ENCODE measurements at places on chromosomes 12 and 14.

- DNase-seq: no peak
Observed at GRCh38 chr12:121911824-121912585, 6.4 kb upstream of the CFAP251 start.

GRCh38 chr12:117884161-117884560 lies 84.6 kb downstream of the KSR2 start:
- no peak for DNase-seq

- DNase-seq: no peak
Observed at GRCh38 chr12:5688226-5688625, 256.3 kb downstream of the NTF3 start.

DNA sequence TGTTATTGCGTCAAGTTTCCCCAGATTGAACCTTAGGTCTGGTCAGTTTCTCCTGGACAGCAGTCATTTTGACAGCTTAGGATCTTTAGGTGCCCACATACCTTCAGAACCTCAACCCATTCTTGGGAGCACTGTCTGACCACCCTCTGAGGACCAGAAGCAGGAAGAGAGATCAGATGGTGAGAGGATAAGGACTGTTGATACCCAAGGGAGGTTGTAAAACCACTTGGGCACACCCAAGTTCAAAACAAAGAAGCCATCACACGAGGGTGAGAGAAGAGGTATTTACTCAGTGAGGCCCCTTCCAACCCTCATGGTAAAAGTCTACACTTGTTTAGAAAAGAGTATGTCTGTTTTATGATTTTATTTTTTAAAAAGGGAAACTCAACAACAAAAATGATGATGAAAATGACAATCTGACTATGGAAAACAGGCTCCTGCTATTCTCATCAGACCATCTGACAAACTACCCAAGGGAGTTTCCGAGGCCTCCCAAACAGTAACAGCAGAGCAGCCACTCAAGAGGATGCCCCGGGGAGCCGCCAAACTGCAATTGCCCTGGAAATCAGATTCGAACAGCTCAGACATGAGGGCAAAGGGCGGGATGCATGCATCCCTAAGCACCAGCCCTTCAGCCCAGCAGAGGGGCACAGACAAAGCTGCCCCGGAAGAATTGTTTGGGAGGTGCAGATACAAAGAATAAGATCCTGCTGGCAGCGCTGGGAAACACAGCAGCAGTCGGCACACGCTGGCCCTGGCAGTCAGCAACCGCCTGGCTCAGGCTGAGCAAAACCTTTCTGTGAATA lies 162.6 kb upstream of the PLEKHG7 start:
- no peak for DNase-seq

DNA sequence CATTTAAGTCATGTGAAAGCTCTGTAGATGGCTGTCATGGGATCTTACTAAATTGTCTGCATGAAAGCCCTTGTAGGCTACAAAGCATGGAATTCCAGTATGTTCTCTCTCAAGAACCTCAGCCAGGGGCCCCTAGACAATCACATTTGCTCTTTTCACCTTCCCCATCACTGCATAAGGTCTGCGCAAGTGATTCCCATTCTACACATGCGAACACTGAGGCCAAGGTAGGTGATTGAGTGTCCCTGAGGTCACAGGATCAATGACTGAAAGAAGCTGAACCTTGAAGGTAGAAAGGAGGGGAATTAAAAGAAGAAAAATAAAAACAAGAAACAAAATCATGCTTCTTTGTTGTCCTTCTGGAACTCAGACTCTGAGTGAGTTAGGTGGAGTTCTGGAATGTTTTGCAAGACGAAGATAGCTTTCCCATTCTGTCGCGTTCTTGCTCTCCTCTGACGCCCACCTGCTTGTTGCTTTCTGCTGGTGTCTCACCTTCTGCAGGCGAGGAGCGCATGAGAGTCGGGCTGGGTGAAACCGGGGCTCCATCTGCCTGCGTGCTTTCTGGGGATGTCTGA lies 79.9 kb downstream of the SPRING1 start:
- no peak for DNase-seq

GRCh38 chr14:96037891-96038557 lies 1.1 kb upstream of the C14orf132 start:
- no peak for DNase-seq

DNA sequence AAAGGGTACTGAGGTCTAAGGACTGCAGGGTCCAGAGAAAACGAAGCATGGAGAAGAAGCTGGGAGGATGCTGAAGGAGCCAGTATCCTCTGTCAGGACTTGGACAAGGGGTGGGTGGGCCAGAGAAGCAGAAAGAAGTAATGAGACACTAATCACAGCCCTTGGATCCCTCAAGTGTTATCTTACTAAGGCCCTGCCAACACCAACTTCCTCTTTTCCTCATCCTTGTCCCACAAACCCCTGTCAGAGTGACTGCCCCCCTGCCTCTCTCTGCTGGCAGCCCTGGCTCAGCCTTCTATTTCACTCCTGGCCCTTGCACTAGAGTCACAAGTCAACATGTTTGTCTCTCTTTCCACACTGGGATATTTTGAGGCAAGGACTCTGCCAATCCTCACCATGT lies 3.8 kb upstream of the ASIC1 start:
- no peak for DNase-seq

DNA sequence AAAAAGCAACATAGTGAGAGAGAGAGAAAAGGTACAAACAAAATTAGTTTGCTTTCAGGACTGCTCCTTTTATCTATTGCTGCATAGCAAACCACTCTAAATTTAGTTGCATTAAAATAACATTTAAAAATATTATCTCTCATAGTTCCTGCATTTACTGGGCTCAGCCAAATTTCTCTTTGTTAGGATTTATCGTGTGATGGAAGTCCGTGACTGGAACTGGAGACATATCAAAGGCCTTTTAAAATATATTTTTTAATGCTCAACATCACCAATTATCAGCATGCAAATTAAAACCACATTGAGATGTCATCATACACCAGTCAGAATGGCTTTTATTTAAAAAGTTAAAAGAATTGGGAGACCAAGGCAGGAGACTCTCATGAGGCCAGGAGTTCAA lies 107.6 kb upstream of the SYT1 start:
- DNase-seq: no peak

DNA sequence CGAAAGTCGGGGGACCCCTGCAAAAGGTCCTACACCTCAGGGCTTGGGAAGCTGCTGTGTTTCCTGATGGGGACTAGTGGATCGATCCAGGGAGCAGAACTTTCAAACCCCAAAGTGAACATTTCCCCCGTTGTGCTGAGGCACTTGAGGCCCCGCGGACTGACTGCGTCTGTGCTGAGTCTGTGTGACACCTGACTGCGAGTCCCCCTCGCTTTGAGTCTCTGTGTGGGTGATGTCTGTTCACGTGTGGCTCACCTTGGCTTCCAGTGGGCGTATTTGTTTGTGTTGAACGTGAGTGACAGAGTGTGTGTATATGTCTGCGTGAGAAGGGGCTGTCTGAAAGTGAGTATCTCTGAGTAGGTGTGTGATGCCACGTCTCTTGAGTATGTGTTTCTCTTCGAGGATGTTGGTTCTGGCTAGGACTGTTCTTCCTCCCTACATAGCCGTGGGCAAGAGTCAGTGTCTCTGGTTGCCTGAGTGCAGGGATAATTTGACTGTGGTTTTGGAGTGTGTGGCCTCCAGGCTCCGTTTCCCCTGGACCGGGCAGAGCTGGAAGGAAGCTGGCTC lies 1.3 kb downstream of the TEAD4 start:
- DNase-seq: peak; percentile 22

DNA sequence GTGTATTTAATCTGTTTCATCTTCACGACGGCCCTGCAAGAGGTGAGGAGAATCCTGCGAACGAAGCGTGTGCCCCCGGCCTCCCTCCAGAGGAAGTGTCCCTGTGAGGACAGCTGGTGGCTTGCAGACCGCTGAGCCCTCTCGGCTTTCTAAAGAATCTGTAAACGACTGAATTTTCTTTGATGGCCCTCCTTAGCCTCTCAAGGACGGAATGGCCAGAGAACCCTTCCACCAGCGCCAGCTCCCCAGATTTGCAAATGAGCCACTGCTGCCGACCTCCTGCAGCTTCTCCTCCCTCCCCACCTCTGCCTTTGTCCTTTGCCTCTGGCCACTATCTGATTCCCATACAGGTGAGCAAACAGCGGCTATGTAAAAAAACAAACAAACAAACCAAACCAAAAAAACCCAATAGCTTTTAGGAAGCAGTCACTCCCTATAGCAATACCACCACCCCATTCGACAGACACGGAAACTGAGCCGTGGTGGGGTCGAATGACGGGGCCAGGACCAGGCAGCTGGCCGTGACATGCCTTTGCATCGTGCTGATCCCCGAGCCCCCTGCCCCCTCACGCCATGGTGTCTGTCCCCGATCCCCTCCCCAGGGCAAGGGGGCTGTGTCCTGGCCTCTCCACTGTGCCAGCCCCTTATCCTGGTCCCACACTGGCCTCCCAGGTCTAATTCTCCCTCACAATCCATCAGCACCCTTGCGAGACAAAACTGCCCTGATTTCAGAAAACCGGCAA lies 23.6 kb downstream of the RFLNA start:
- no peak for DNase-seq

DNA sequence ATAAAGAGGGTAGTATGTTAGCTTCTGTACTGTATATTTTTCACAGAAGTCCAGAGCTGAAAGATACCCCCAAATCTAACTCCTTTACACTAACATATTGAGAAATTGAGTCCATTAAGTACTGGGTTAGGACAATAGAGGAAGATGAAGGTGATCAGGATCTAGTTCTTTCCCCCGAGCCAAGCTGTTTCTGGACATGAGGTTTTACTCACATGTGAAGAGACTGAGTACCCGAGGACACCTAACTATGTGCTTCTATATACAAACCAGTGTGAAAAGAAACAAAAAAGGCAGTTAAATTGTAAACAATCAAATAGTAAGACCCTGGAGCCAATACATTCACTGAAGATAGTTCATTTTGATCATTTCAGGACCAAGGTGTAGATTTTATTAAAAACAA lies 3.8 kb upstream of the TRHDE start:
- DNase-seq: no peak

- DNase-seq: no peak
Observed at GRCh38 chr12:111942557-111942956, 70.4 kb downstream of the TMEM116 start.

- DNase-seq: peak; percentile 30
Observed at GRCh38 chr14:35687335-35687939, 121.7 kb downstream of the RALGAPA1 start.

- no peak for DNase-seq
Observed at GRCh38 chr14:101037021-101037817, 133.7 kb upstream of the RTL1 start.

DNA sequence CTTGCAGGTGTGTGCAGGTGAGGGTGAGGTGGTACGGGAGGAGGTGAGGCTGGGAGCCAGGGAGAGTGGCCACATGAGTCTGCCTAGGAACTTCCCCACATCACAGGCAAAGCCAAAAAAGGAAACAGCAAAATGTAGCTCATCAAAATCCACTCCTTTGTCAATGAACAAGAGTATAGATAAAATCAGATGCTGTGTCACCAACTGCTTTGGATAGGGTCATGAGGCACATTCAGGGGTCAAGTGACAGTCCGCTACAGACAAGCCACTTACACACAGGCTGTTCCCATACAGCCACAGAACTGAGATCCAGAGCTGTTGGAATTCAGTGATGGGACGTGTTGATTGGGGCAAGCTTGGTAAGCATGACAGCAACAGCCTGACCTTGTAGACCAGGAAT lies 100.3 kb upstream of the NOS1 start:
- DNase-seq: no peak

DNA sequence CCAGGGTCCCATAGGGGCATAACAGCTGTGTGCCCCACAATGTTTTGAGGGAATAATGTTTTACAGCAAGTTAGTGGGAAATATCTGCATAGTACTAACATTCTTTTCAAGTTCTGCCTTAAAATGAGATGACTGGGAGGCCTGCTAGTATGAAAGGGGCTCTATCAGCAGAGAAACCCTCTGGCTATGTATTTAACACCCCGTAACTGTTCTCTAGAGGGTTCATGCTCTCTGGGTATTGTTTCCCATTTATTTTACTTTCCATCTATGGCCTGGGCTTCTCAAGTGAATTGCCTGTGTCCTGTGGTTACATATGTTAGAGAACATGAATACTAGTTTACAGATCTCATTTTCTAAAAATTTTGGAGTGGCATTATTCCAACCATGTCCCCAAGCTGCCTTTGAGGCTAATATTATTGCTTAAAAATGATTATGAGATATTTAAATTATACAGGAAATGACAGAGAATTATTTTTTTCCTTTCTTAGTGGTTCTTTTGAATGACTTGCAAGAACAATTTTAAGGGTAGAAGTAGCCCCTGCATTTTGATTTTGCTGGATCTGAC lies 37.5 kb downstream of the GNG2 start:
- DNase-seq: no peak

DNA sequence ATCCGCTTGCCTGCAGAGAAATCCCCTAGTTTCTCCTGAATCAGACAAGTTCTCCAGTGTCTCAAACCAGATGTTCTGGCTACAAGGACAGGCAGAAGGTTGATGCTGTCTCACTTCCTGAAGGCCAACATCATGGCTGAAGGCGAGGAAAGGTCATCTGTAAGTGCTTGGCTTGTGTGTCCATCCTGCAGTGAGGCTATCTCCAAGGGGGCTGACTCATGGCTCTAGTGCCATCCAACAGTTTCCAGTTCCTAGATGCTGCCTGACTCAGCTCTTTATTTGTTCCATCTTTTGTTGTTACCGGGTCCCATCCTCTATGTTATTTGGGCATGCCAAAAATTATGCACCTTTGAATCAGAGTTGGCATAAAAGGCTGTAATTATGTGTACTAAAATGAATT lies 232.1 kb upstream of the TBX3 start:
- DNase-seq: no peak

GRCh38 chr14:72826039-72826438 lies 67.9 kb downstream of the DPF3 start:
- DNase-seq: no peak

GRCh38 chr14:50542941-50543418 lies 10.6 kb upstream of the MAP4K5 start:
- DNase-seq: peak; percentile 48

DNA sequence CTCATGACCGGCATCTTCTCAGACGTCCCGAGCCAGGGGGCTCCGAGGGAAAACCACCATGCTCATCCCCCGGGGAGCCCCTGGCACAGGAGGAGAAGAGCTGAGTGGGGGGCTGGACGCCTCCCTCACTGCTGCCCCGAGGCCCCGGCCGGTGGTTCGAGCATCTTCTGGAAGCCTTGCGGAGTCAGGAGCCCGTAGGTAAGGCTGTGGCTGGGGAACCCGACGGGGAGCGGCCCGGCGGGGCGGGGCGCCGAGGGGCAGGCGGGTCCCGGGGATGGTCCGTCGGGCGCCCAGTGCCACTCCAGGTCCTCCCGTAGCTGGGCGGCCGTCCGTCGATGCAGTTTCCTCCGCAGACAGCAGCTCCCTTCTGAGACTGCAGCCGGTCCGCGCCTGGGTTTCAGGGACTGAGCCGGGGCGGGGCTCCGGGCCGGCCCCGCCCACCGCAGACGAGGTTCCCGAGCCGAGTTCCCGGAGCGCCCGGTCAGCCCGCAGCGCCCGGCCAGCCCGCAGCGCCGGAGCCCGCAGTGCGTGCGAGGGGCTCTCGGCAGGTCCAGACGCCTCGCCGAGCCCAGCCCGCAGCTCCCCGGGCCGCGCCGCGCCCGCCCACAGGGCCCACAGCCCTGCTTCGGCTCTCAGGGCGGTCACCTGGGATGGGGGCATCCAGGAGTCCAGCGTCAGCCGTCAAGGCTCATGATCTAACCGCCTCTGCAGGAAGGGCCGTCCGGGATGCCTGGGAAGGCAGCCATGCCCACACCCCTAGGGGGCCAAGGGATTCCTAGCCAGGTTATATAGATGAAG lies at the start of gene PGF:
Gene PGF, minus strand, starts transcription at position 369 of the 798 bp plus-strand sequence. Its CDS starts 355 bp downstream, at position 14.
- DNase-seq: peak; percentile 68

- no peak for DNase-seq
Observed at GRCh38 chr14:96676166-96676565, 121.0 kb upstream of the VRK1 start.
